Hepatocyte (in vitro differentiated cells): ENCODE measurements at places on chromosomes 12 and 14. TPM values are rescaled to one million over a fixed set of nuclear protein-coding genes. Genes with fewer than 3 reads are reported as not detected.

DNA sequence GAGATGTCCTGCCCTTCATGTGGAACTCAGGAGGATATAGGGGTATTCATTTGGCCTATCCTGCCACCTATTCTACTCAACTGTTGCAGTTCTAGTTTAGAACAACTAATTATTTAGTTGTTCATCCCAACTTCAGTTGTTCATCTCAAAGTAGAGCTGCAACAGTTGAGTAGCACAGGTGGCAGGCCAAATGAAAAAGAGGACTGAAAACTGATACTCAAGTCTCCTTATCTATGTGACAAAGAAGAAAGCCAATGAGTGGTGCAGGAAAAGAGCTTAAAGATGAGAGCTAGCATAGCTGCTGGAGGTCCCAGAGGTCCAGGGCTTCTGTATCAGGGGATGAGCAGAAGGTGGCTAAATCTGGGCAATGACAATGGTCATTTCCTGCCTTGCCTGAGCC is 148.9 kb upstream of the KITLG start:
- H3K4me3 ChIP-seq, result no peak overlapping the region
- no peak for DNase-seq
- H3K36me3 ChIP-seq, result no peaks in the 10 kb centered on the region
- no peaks in the 10 kb centered on the region for H3K27me3 ChIP-seq

BATF gene
- 0.60 TPM in 1 of 2 replicates, not detected in the other for total RNA-seq

DNA sequence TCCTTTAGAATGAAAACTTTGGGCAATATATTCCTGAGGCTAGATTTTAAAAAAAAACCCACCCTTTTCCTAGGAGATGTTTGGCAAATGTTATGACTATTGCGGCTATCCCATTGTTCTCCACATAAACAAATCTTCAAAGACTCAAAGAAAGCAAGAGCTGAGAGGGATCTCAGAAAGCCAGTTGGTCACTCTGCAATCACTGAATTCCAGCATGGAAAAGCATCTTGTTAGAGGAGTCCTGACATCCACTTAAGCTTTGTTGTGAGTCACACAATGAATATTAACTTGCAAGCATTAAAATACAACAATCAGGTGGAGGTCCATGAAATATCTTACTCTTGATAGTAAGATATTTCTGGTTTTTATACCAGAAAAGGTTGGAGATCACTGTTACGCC is 11.0 kb upstream of the PTPRB start:
- no peak overlapping the region for H3K27ac ChIP-seq
- H3K27me3 ChIP-seq, result no peaks in the 10 kb centered on the region
- no peak for DNase-seq
- no peak overlapping the region for H3K4me3 ChIP-seq

GRCh38 chr14:68448252-68448902 is 344.5 kb downstream of the ZFP36L1 start:
- no peak for DNase-seq
- H3K36me3 ChIP-seq, result no peaks in the 10 kb centered on the region
- H3K27me3 ChIP-seq, result no peaks in the 10 kb centered on the region

DNA sequence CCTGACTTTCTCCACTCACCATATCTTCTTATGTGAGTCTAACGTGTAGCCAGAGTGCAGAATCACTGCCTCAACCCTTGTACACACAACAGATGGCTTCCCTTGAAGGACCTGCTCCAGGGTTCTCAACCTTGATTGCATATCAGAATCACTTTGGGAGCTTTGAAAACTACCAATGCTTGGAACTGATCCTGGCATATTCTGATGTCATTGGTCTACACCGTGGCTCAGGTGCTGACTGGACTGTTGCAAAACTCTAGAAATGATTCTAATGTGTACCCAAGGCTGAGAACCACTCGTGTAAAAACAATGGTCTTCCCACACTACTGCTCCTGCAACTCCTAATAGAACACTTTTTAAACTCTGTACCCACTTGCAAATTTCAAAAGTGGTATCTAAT is 18.5 kb downstream of the TMEM132D start:
- no peaks in the 10 kb centered on the region for H3K36me3 ChIP-seq
- no peak overlapping the region for H3K4me3 ChIP-seq
- no peak overlapping the region for H3K27ac ChIP-seq
- H3K4me1 ChIP-seq, result no peaks in the 10 kb centered on the region
- DNase-seq, result no peak

GRCh38 chr12:90562671-90563070 is 392.3 kb downstream of the CCER1 start:
- no peaks in the 10 kb centered on the region for H3K27me3 ChIP-seq
- no peak overlapping the region for H3K4me3 ChIP-seq
- DNase-seq, result no peak
- peaks cover 3% of the 10 kb centered on the region for H3K4me1 ChIP-seq
- no peak overlapping the region for H3K27ac ChIP-seq

GRCh38 chr12:26734510-26735248 is 98.3 kb downstream of the ITPR2 start:
- H3K27ac ChIP-seq, result no peak overlapping the region
- no peaks in the 10 kb centered on the region for H3K36me3 ChIP-seq
- no peak for DNase-seq
- no peaks in the 10 kb centered on the region for H3K4me1 ChIP-seq
- no peaks in the 10 kb centered on the region for H3K27me3 ChIP-seq

- H3K4me1 ChIP-seq, result no peaks in the 10 kb centered on the region
- no peaks in the 10 kb centered on the region for H3K27me3 ChIP-seq
- H3K4me3 ChIP-seq, result no peak overlapping the region
- H3K27ac ChIP-seq, result no peak overlapping the region
- peak; percentile 28 for DNase-seq
Measured at GRCh38 chr12:21697904-21698630, 40.4 kb upstream of the LDHB start.

GRCh38 chr14:55381040-55381439 is 30.6 kb downstream of the ATG14 start:
- H3K27me3 ChIP-seq, result no peaks in the 10 kb centered on the region
- peak overlapping the region; percentile 95 for H3K27ac ChIP-seq
- DNase-seq, result peak; percentile 27
- no peaks in the 10 kb centered on the region for H3K36me3 ChIP-seq
- H3K4me1 ChIP-seq, result no peaks in the 10 kb centered on the region

MGAT4C gene
- total RNA-seq, result 2.6 and 2.9 TPM in 2 replicates

CBX5 gene
- total RNA-seq, result 58.2 and 60.1 TPM in 2 replicates

BCL11B gene
- total RNA-seq, result 1.8 and 3.2 TPM in 2 replicates

DNA sequence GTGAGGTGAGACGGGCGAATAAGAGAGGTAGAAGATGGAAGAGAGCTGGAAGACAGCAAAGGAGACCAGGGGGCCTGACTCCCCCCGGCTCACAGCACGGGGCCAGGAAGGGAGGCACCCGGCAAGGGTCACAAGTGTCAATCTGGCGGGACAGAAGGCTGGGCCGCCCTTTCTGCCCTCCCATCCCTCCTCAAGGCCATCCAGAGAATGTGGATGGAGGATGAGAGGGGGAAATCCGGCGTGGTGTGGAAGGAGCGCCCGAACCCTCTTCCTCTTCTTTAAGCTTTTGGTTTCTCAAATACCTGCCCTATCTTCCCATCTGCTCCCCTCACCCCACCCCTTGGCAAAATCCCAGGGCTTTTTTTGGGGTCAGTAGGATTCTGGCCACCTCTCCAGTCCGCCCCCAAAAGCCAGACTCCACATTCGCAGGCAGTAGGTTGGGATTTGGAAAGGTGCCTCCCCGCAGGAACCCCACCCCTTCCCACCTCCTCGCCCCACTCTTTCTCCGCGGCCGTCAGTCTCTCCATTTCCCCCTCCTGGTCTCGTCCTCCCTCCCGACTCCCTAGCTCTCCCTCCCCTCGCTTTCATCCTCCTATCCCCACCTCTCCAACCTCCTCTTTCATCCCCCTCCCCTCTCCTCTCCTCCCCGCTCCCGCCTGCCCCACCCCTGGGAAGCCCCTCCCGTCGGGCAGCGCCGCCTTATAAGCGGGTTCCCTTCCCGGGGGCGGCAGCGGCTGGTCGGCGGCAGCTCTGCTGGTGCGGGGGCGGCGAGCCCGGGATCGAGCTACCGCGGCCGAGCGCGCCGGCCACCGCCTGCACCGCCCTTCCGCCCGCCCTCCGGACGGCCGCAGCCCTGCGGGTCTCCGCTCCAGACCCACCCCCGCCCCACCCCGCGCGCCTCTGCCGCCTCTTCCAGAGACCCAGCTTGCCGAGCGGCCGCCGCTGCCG is at the start of gene PTMS:
PTMS (plus strand) TSS at position 730 of the 948 bp plus-strand sequence. CDS start 343 bp downstream, outside the sequence.
- peak; percentile 91 for DNase-seq
- H3K27ac ChIP-seq, result peak within 1 kb of the TSS; percentile 86
- peak within 1 kb of the TSS; percentile 63 for H3K4me3 ChIP-seq

DNA sequence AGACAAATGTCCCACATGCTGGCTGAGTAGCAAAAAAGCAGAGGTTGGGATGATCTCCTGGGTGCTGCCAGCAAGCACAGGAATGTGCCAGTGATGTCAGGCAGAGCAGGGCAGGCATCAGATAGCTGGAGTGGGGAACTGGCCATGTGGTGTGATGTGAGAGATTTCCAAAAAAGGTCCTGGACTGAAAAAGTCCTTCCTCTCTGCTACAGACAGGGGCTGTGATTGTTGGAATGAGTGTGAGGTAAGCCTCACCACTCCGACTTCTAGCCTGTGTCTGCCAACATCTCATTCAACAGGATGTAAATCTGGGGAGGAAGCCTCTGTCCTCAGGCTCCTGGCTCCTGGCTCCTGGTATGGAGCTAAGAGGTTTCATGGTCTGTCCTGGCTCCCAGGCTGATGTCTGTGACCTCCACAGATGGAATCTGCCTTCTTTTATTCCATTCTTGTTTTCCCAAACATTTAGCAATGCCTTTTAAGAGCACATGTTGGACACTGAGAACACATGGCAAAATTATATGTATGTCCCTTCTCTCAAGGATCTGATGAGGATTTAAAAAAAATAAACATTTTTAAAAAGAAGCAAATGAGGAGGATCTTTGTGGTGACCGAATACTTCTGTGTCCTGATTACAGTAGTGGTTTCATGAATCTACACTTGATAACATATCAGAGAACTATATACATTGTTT is 50.1 kb upstream of the STK38L start:
- H3K27me3 ChIP-seq, result no peaks in the 10 kb centered on the region
- peak overlapping the region; percentile 65 for H3K27ac ChIP-seq
- no peak overlapping the region for H3K4me3 ChIP-seq
- H3K4me1 ChIP-seq, result peaks cover 33% of the 10 kb centered on the region
- H3K36me3 ChIP-seq, result no peaks in the 10 kb centered on the region

GRCh38 chr12:11856971-11857370 is 207.5 kb downstream of the ETV6 start:
- H3K4me1 ChIP-seq, result peaks cover 5% of the 10 kb centered on the region
- no peak for DNase-seq
- no peak overlapping the region for H3K4me3 ChIP-seq

NKX2-8 gene
- total RNA-seq, result not detected in 2 replicates

GRCh38 chr12:109110988-109111495 is 5.3 kb upstream of the ACACB start:
- H3K4me3 ChIP-seq, result peak overlapping the region; percentile 22
- H3K4me1 ChIP-seq, result peaks cover 15% of the 10 kb centered on the region
- H3K27me3 ChIP-seq, result no peaks in the 10 kb centered on the region
- peak overlapping the region; percentile 97 for H3K27ac ChIP-seq
- DNase-seq, result peak; percentile 93
- no peaks in the 10 kb centered on the region for H3K36me3 ChIP-seq

GRCh38 chr12:115693970-115694369 is 583.5 kb downstream of the MED13L start:
- H3K4me3 ChIP-seq, result no peak overlapping the region
- H3K36me3 ChIP-seq, result no peaks in the 10 kb centered on the region
- H3K27me3 ChIP-seq, result no peaks in the 10 kb centered on the region
- H3K4me1 ChIP-seq, result no peaks in the 10 kb centered on the region

- no peaks in the 10 kb centered on the region for H3K4me1 ChIP-seq
- no peak overlapping the region for H3K4me3 ChIP-seq
- no peaks in the 10 kb centered on the region for H3K36me3 ChIP-seq
Measured at GRCh38 chr12:129811963-129812362, 91.9 kb downstream of the TMEM132D start.

KCTD10 gene
- total RNA-seq, result 29.7 and 37.0 TPM in 2 replicates

DNA sequence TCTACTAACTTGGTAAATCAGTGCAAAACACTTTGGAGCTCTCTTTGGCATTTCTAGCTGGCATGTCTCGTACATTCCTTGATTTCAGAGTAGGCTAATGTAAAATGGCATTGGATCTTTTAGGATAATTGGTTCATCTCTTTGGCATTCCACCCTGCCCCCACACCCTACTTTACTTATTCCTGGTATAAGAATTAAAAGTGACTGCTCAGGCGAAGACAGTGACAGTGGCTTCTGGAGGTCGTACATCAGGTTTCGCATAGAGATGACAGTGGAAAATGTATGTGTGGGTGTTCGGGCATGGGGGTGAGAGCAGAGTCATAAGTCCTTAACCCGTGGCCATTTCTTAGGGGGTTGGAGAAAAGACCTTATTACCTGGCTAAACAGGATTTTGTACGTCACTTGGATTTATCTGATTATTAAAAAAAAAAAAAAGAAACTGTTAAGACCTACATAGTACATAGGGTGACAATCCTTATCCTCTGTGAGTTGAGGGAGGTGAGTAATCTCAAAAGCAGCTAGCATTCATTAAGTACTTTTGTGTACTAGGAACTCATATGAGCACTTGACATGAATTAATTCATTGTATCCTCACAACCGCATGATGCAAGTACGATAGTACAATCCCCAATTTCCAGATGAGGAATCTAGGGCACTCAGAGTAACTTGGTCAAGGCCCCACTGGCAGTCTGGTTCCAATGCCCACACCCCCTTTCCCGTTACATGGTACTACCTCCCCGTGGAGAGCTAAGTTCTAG is 22.4 kb upstream of the KCNK13 start:
- no peak for DNase-seq
- H3K4me3 ChIP-seq, result no peak overlapping the region
- H3K4me1 ChIP-seq, result no peaks in the 10 kb centered on the region
- H3K27ac ChIP-seq, result no peak overlapping the region

- H3K4me1 ChIP-seq, result no peaks in the 10 kb centered on the region
- H3K4me3 ChIP-seq, result no peak overlapping the region
- no peaks in the 10 kb centered on the region for H3K27me3 ChIP-seq
- no peaks in the 10 kb centered on the region for H3K36me3 ChIP-seq
- no peak overlapping the region for H3K27ac ChIP-seq
- no peak for DNase-seq
Measured at GRCh38 chr14:26993556-26993955, 395.7 kb upstream of the NOVA1 start.
